ENCODE measurements at places on chromosomes 1 and 21. TPM values are rescaled to one million over a fixed set of nuclear protein-coding genes. Genes with fewer than 3 reads are reported as not detected.

The LHX4 gene
- total RNA-seq = 0.79 TPM

The FCRLB gene
- 0.97 TPM for total RNA-seq

DNA sequence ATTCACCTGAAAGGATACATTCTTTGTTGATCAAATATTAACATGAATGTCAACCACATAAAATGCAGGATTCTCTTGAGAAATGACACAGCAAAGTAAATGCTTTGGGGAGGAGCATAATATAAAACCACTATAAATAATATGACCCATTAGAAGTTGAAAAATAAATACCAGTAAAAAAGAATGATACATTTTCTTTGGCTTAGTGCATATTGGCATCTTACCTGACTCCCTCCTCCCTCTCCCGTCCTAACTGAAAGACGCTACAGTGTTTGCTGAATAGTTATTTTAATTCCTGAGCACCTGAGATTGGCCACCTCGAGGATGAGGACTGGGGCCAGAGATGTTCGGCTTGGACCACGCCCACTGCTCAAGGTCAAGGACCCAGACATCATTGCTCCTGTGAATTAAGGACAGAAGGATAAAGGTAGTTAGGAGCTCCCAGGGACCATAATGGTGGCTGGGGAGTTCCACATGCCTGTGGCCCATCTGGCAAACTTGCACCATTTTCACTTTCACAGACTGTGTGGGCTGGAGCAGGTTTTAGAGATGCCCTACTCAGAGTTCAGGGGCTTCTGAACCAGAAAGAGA is 16.4 kb upstream of the CPLANE2 start:
- DNase-seq = no peak

DNA sequence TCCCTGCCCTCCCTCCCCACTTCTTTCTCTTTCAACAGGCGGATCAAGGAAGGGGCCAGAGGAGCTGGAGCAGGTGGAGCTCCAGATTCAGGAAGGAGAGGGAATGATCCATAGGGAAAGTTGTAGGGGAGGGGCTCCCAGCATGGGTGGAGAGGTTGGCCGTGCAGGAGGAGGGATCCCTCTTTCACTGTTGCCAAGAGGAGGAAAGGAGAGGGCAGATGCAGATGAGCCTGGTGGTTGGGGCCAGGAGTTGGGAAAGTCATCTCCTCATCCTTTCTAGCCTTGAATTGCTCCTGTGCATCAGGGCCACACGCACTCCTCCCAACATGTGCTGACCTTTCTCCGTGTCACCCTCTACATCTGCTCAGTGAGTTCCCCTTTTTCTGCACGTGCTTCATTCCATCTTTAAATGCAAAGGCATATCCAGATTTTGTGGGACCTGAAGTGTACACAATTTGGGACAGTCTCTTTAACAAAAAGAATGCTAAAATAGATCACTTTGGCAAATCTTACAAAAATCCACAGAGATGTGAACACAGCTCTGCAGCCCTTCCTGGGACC is 32.4 kb downstream of the ZBTB18 start:
- DNase-seq = no peak

GRCh38 chr1:234889643-234890042 is 239.0 kb downstream of the TOMM20 start:
- no peak for DNase-seq

All from NCI-H460 (cell line).